NCI-H2029 treated with DMSO at 0.1 percent for 48 hours (cell line): ENCODE measurements at places on chromosomes 2 and 18.

- DNase-seq: no peak
Measured at GRCh38 chr2:144403933-144404332, 116.0 kb downstream of the ZEB2 start.

DNA sequence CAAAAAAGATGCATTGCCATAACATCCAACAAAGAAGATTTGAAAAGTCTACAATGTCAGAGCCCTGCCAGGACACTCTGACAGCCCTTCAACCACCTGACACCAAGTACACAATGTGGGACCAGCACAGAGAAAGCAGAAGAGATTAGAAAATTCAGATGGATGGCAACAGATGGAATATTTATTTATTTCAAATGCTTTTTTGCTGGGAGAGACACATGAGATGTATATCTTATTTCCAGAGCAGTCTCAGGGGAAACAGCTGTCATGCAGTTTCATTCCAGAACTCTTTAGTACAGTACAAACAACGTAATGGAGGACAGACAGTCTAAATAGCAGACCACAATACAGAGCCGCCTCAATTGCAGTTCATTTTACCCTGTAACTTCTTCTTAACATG, 110.1 kb downstream of the MAIP1 start:
- DNase-seq: no peak

DNA sequence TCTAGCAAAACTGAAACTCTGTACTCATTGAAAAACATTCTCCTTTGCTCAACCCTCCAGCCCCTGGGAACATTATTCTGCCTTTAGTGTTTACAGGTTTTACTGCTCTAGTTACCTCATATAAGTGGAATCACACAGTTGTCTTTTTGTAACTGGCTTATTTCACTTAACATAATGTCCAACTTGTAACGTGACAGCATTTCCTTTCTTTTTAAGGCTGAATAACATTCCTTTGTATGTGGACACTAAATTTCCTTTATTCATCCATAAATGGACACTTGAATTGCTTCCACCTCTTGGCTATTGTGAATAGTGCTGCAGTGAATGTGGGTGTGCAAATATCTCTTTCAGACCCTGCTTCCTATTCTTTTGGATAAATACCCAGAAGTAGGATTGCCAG, 144.9 kb downstream of the ACTR3 start:
- DNase-seq: no peak

DNA sequence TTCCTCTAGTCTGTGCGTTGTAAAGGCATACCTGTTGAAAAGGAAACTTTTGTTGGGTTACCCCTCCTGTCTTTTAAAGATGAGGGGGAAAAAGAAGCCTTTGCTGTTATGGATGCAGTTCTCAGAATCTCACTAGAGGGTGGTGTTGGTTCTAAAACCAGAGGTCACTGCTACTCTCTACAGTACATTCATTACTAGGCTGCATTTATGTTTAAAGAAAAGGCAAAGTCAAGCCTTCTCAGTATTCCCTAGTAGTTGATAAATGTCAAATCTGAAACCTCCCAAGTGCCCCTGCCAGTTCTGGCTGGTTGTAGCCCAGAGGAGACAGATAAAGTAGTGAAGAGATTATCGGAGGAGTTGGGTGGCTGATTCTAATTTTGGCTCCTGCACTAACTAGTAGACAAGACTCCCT, 1.4 kb upstream of the PLCL1 start:
- no peak for DNase-seq

DNA sequence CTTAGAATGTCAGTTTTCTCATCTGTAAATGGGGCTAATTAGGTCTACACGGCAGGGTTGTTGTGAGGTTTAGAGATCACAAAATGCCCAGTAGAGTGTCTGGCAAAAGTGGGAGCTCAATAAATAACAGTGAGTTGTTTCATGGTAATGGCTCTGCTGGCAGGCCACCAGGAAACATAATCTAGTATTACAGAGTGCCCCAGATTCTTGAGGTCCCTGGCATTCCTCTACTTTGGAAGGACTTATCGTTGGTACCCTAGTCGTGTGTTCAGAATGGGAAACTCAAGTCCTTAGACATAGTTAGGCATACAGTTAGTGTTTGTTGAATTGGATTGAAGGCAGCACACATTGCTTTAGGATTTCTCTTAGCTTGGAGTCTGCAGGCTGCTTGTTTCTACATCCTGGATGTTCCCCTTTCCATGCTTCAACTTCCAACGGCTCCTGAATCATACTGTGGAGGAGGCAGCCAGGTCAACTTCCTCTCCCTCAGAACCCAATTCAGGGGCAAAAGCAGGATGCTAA, 161.5 kb upstream of the FOSL2 start:
- no peak for DNase-seq

DNA sequence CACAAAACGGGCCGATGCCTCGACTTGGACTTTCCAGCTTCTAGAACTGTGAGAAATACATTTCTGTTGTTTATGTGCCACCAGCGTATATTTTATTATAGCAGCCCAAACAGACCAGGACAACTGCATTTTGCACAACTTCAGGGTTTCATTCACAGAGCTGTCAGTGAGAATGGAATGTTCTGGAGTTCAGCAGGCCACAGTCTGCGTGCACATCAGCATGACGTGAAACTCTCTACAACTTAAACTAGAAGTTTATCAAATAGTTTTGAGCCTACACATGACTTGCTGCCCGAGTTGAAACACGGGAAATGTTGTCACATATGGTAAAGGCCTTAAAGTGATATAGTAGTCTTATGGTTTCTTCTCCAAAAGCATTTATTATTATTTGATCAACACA, 3.9 kb upstream of the TRIB2 start:
- no peak for DNase-seq
